Activated CD8-positive, alpha-beta memory T cell treated with anti-CD3 and anti-CD28 coated beads for 48 hours (primary cell): ENCODE measurements at places on chromosomes 7 and 10.

GRCh38 chr10:95214793-95215192 lies 20.8 kb downstream of the ACSM6 start:
- DNase-seq: no peak

- DNase-seq: no peak
These were observed 141.6 kb downstream of the PKD1L1 start for GRCh38 chr7:47806701-47807103.

DNA sequence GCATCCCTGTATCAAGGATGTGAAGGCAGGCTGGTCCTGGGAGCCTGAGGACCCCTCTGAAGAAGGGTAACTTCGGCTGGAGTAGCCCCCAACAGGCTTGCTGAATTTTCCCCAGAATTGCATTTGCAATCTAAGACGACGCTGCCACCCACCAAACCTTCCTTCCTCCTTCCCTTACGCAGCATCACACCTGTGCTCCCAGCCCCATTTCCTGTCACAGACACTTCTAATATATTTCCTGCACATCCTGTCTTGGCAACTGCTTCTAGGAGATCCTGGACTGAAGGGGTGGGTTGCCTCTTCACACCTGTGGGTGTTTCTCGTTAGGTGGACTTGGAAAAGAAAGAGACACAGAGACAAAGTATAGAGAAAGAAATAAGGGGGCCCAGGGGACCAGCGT lies 9.4 kb upstream of the PGAM1 start:
- no peak for DNase-seq

GRCh38 chr10:48684792-48685623 lies at the start of gene WDFY4:
WDFY4 (plus strand) TSS chr10:48684873; CDS start chr10:48709733, 24,860 bp downstream.
- DNase-seq: no peak

DNA sequence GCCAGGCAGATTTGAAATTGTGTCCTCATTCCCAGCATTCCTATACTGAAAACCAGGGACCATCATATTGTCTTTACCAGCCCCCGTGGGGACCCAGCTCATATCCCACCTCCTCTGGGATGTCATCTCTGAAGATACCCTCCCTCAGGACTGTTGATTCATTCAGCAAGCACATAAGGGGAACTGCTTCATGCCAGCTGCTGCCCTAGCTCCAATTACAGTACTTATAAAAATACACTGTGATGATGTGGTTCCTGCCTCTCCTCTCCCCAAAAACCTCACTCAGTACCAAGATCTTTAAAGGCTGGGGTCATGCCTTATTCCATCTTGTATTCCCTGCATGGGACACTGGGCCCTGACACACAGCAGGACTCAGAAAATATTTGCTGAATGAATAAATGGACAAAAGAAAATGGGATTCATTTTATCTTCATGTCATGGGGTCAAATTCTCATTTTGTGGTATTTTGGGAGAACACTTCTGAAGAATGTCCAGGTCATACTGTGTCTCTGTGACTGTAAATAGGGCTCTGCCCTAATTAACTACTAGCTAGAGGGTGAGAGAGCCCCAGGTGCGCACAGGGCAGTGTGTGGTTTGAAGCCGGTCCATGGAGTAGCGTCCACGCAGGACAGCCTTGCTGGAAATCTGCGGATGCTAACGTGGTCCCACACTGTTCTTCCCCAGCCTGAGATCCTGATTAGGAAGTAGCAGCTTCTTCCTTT lies 29.0 kb upstream of the DAGLB start:
- no peak for DNase-seq

GRCh38 chr10:34244756-34245484 lies 570.2 kb downstream of the PARD3 start:
- DNase-seq: no peak

DNA sequence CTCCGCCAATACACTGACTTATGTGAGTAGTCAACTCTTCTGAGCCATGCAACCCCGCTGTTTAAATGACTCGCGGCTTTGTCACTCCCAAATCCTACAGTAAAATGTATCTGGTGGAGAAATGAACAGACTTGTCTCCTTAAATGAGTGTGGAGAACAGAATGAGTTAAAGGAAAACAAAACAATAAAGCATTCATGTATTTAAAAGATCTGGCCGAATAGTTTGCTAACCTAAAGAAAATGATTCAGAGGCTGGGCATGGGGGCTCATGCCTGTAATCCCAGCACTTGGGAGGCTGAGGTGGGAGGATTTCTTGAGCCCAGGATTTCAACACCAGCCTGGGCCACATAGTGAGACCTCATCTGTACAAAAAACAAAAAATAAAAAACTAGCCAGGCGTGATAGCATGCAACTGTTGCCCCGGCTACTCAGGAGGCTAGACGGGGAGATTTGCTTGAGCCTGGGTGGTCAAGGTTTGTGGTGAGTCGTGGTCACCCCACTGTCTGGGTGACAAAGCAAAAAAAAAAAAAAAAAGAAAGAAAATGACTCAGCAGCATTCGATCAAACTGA lies 86.5 kb upstream of the PFKP start:
- DNase-seq: no peak

GRCh38 chr7:1691601-1692514 lies 21.8 kb downstream of the ELFN1 start:
- DNase-seq: no peak

GRCh38 chr10:102393411-102394078 lies 2.0 kb upstream of the NFKB2 start:
- DNase-seq: no peak

DNA sequence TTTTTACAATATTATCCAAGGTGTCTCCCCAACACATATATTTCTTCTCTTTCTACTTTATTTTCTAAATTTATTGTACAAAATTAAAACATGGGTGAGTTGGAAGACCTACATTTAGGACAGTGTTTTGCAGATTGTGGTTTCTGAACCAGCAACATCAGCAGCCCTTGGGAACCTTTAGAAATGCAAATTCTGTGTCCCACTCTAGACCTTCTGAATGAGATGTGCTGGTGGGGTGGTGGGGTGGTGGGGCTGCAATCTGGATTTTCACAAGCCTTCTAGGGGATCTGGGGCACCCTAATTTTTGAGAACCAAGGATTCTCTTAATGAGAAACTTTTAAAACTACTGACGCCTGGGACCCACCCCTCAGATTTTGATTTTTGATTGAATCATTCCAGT lies 7.4 kb upstream of the PAPSS2 start:
- DNase-seq: no peak

DNA sequence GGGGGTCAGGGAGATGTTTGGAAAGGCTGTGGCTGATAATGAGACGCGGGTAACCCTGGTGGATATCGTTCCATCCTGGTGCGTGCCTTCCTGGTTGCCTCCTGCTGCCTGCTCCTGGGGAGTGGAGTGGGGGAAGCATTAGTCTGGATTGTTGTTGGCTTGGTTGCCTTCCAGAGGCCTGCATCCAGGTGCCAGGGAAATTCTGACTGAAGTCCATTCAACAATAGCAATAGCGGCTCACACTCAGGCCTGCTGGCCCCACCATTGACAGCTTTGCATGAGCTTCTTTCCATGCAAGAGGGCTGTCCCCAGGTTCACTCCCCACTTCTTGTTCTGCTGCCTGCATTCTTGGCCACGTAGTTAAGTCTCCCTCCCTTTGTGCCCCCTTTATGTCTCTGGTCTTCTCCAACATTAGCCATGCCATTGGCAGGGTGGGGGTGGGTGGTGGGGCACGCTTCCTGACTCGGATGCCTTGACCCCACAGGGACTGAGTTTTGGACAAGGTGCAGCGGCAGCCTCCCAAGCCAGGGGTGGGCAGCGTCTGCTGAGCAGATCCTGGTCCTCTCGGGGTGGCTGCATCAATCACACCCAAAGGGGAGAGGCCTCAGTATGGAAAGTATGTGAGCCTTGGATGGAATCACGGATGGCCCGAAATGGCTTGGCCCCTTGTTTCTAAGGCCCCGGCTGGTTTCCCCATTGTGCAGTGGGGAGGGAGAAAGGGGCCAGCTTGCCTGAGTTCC lies 150.2 kb downstream of the GRK5 start:
- DNase-seq: no peak

- DNase-seq: no peak
These were observed 148.6 kb downstream of the GRK5 start for GRCh38 chr10:119355930-119356329.

GRCh38 chr7:151603951-151604350 lies 84.3 kb upstream of the RHEB start:
- no peak for DNase-seq

DNA sequence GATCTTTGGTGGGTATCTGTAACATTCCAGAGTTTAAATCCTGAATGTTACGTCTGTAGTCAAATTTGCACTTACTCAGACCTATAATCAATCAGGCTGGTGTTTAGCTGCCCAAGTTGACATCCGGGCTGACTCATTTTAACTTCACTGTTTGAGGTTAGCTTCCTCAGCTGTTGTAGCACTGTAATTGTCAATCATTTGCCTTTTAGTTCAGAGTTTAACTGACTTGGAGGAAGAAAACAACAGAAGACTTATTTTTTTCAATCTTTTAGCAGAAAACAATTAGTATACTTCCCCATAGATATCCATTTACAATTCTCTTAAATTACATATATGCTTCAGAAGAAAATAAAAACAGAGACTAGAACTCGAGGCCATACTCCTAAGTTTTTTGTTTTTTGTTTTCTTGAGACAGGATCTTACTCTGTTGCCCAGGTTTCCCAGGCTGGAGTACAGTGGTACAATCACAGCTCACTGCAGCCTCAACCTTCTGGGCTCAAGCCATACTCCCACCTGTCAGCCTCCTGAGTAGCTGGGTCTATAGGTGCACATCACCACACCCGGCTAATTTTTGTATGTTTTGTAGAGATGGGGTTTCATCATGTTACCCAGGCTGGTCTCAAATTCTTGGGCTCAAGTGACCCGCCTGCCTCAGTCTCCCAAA lies 38.5 kb upstream of the LRRC17 start:
- no peak for DNase-seq

DNA sequence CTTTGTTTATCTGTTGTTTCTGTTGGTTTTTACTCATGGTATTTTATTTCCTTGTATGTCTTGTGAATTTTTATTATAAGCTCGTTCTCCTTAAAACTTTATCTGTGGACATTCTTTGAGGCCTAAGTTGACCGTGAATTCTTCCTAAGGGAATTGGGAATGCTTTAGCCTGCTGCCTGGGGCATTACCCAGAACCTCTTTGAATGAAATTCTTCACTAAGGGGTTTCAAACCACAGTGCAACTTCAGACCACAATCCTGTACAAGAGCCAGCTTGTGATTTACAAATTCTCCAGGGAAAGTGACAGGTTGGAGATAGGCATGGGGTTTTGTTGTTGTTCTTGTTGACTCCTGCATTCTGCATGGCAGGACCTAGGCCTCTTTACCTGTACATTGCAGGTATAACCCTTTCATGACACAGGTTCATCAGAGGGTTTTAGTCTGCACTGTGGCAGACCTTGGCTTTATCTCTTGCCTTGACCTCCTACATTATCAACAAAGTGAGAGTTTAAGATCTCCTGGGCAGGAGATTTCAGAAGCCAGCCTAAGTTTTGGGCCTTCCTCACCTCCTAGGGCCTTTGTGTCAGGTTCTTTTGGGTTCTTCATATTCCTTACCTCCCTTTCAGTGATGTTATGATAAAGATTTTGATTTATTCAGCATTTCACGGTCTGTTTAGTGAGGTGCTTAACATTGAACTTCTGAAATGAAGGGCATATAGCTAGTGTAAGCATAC lies 70.2 kb downstream of the ABCC2 start:
- DNase-seq: no peak

DNA sequence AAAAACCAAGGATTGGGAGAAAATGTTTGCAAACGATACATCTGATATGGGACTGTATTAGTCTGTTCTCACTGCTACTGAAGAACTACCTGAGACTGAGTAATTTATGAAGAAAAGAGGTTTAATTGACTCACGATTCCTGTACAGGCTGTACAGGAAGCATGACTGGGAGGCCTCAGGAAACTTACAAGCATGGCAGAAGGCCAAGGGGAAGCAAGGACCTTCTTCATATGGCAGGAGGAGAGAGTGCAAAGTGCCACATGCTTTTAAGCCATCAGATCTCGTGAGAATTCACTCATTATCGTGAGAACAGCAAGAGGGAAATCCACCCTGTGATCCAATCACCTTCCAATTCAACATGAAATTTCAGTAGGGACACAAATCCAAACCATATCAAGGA lies 11.0 kb downstream of the ZNF713 start:
- DNase-seq: no peak

DNA sequence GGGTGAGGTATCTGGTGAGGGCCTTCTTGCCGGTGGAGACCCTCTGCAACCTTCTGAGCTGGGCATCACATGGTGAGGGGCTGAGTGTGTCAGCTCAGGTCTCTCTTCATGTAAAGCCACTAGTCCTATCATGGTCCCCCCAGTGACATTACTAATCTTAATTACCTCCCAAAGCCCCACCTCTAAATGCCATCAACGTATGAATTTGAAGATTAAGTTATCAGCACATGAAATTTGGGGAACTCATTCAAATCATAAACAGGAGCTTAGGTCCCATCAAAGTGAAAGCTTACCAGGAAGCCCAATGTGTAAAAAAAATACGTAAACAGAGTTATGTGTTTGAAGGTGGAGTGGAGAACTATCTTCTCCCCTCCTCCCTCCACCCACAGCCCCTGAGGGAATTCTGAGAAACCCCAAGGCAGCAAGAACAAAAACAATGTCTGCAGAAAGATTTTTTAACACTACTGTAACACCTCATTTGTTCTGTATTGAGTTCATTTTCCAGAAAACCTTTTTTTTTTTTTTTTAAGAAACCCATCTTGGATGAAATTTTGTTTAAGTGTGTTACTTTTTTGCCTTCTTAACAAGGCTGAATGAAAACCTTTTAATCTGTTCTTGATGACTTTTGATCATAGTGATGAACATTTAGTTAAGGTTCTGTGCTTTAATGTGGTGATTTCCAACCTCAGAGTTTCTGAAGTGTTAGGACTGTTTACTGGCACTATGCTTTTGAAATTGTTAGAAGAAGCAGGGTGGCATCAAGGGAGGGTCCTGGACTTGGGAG lies 19.1 kb upstream of the PCGF5 start:
- no peak for DNase-seq

GRCh38 chr10:101292194-101293006 lies 61.6 kb upstream of the BTRC start:
- DNase-seq: no peak
